Osteocyte (in vitro differentiated cells): ENCODE measurements at places on chromosomes 3 and 15. TPM values are rescaled to one million over a fixed set of nuclear protein-coding genes. Genes with fewer than 3 reads are reported as not detected.

The NAALADL2 gene
- 15.3 and 16.1 TPM in 2 replicates for total RNA-seq

The IL20RB gene
- 0.55 TPM in 1 of 2 replicates, not detected in the other for total RNA-seq

The RPL22L1 gene
- 39.4 and 43.7 TPM in 2 replicates for total RNA-seq

The GREM1 gene
- total RNA-seq, result 252 and 294 TPM in 2 replicates
